Neural progenitor cell (in vitro differentiated cells): ENCODE measurements at places on chromosomes 12 and 14. TPM values are rescaled to one million over a fixed set of nuclear protein-coding genes. Genes with fewer than 3 reads are reported as not detected.
A peak's percentile ranks its signal among the peaks of the same experiment; 100 is the strongest.

- no peaks in the 10 kb centered on the region for H3K27me3 ChIP-seq
- H3K27ac ChIP-seq: no peak overlapping the region
- H3K4me1 ChIP-seq: no peaks in the 10 kb centered on the region
- no peak overlapping the region for H3K4me3 ChIP-seq
- H3K36me3 ChIP-seq: no peaks in the 10 kb centered on the region
Observed at GRCh38 chr14:31942166-31942841, 134.8 kb upstream of the ARHGAP5 start.

The KRT82 gene
- not detected in 2 replicates for total RNA-seq

DNA sequence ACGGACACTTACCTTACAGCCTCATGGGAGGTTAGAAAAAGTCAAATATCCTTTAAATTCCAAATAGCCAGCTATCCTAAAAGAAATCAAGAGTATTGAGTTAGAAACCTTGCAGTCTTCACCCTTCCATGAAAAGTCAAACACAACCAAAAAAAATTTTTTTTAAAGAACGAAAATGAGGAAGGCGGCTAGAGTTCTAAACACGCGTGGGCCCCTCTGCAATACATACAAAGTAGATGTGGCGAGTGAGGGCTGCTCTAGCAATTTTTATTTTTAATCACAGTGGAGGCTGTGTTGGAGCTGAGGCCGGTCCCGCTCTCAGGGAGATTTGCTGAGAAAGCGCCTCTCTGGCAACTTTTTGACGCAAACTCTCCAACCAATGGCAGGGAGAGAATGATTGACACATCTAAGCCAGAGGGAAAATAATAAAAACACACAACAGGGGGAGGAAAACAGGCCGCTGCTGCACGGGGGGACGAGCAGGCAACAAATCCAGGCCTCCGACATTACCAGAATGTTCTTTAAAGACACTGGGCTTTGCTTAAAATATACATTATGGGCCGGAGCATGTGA, at the start of gene OTX2:
OTX2 (minus strand) TSS at position 333 of the 573 bp plus-strand sequence. CDS start 5,023 bp downstream, outside the sequence.
- peak within 1 kb of the TSS; percentile 98 for H3K4me3 ChIP-seq
- H3K27ac ChIP-seq: peak within 1 kb of the TSS; percentile 96
- H3K4me1 ChIP-seq: peaks cover 47% of the 10 kb centered on the region
- peaks cover 13% of the 10 kb centered on the region for H3K27me3 ChIP-seq
- peaks cover 12% of the 10 kb centered on the region for H3K36me3 ChIP-seq

The GALNT9 gene
- total RNA-seq: 0.34 TPM in 1 of 2 replicates, not detected in the other

DNA sequence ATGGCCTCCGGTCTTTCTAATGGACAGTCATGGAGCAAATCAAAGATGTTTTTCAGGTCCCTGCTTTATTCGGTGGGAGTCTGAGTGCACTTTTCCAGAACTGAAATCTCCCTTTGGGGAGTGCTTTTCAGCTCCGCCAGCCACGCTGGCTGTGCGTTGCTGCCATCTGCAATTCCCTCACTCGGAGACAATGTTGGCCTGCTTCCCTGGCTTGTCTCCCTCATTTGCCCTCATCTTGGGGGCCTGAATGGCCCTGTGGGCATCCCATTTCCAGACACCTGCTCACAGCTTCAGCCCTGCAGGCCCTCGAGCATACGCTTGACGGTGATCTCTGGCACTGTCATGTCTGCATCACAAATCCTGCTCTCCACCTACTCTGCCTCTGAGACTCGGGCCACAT, 103.8 kb downstream of the CCDC92 start:
- H3K27me3 ChIP-seq: peaks cover 85% of the 10 kb centered on the region
- H3K4me1 ChIP-seq: no peaks in the 10 kb centered on the region
- no peaks in the 10 kb centered on the region for H3K36me3 ChIP-seq
- H3K4me3 ChIP-seq: no peak overlapping the region

- DNase-seq: no peak
- no peaks in the 10 kb centered on the region for H3K36me3 ChIP-seq
- no peaks in the 10 kb centered on the region for H3K4me1 ChIP-seq
- no peak overlapping the region for H3K27ac ChIP-seq
- no peak overlapping the region for H3K4me3 ChIP-seq
Observed at GRCh38 chr14:62030387-62030786, 268.2 kb downstream of the SNAPC1 start.

DNA sequence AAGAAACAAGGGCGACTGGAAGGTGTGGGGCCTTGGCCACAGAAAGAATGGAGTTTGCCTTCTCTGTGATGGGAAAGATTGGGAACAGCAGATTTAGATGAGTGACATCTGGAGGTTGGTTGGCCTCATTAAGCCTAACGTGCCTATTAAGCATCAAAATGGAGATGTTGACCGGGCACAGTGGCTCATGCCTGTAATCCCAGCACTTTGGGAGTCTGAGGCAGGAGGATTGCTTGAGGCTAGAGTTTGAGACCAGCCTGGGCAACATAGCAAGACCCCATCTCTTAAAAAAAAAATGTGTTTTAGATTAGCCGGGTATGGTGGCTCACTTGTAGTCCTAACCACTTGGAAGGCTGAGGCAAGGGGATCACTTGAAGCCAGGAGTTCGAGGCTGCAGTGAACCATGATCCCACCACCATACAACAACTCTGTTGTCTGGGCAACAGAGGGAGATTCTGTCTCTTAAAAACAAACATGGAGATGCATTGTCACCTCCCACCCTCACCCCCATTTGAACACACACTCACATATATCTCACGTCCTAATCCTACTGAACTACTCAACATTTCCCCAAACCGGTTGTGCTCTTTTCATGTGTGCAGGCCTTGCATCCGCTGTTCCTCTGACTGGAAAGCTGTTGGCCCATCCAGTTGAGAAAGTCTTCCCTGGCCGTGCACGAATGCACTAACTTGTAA, 172.1 kb downstream of the ETV6 start:
- no peaks in the 10 kb centered on the region for H3K27me3 ChIP-seq
- DNase-seq: no peak
- peaks cover 62% of the 10 kb centered on the region for H3K4me1 ChIP-seq

- H3K27me3 ChIP-seq: no peaks in the 10 kb centered on the region
- no peak for DNase-seq
- H3K36me3 ChIP-seq: no peaks in the 10 kb centered on the region
- no peak overlapping the region for H3K27ac ChIP-seq
- H3K4me3 ChIP-seq: no peak overlapping the region
- H3K4me1 ChIP-seq: no peaks in the 10 kb centered on the region
Observed at GRCh38 chr14:97113339-97113738, 316.2 kb downstream of the VRK1 start.

DNA sequence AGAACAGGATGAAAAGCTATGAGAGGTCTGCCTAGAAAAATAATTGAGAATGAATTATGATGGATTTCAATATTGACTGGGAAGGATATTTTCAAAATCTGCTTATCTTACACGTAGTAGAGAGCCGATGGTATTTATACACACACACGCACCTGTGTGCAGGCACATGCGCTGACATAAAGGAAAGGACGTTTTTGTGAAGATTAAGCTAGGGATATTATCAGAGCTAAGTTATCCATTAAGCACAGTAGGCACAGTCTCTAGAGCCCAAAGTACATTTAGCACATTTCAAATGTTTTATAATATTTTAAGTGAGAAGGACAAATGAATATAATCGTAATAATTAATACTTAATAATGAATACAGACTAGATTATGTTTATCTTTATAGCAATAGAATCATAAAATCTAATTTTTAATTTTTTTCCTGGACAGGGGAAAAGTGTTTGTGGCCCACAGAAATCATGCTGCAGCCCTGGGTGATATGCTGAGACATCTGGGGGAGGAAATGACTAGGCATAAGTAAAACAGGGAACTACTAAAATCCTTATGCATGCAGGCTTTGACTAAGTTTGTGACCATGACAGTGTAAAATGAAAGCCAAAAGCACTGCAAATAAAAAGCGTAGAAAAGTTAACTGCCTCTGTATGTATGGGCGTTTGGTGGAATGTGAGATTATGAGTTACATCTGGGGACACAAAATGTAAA, 146.1 kb downstream of the KITLG start:
- no peaks in the 10 kb centered on the region for H3K4me1 ChIP-seq
- H3K27ac ChIP-seq: no peak overlapping the region
- DNase-seq: no peak
- H3K36me3 ChIP-seq: no peaks in the 10 kb centered on the region
- no peak overlapping the region for H3K4me3 ChIP-seq

DNA sequence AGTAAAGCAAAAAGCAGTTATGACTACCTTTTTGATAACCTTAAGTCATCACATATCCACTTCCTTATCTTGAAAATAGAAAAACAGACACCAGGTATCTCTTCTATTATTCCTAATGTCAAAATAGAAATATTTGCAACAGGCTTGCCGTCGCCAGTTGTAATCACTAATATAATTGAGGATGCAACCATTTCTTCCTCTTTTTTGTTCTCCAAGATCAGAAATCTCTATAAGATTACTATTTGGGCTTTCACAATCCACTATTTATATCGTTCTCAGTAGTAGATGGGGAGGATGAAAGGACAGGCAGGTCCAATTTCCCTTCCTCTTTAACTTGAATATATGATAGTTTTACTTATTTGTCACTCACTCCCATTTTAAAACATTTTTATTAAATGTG, 130.2 kb upstream of the HMGA2 start:
- H3K4me3 ChIP-seq: no peak overlapping the region
- no peaks in the 10 kb centered on the region for H3K4me1 ChIP-seq
- no peak for DNase-seq
- no peak overlapping the region for H3K27ac ChIP-seq
- no peaks in the 10 kb centered on the region for H3K27me3 ChIP-seq
- no peaks in the 10 kb centered on the region for H3K36me3 ChIP-seq

- no peaks in the 10 kb centered on the region for H3K27me3 ChIP-seq
- no peak overlapping the region for H3K4me3 ChIP-seq
- H3K4me1 ChIP-seq: no peaks in the 10 kb centered on the region
- H3K36me3 ChIP-seq: no peaks in the 10 kb centered on the region
- no peak for DNase-seq
Observed at GRCh38 chr12:25859976-25860375, 98.5 kb upstream of the RASSF8 start.

The AJUBA gene
- total RNA-seq: 99.6 and 147 TPM in 2 replicates

- H3K4me3 ChIP-seq: no peak overlapping the region
- H3K27ac ChIP-seq: no peak overlapping the region
- no peak for DNase-seq
- H3K4me1 ChIP-seq: peaks cover 9% of the 10 kb centered on the region
Observed at GRCh38 chr12:3361146-3361545, 129.9 kb upstream of the PRMT8 start.

The CAPZA3 gene
- not detected in 2 replicates for total RNA-seq

The ASIC1 gene
- 2.5 and 5.6 TPM in 2 replicates for total RNA-seq

GRCh38 chr14:33163109-33163508, 224.4 kb downstream of the NPAS3 start:
- H3K4me3 ChIP-seq: no peak overlapping the region
- H3K36me3 ChIP-seq: no peaks in the 10 kb centered on the region
- H3K27me3 ChIP-seq: no peaks in the 10 kb centered on the region
- no peak overlapping the region for H3K27ac ChIP-seq
- peaks cover 17% of the 10 kb centered on the region for H3K4me1 ChIP-seq

The ZNF140 gene
- total RNA-seq: 24.4 and 35.3 TPM in 2 replicates

The PAPLN gene
- 17.3 and 23.7 TPM in 2 replicates for total RNA-seq

DNA sequence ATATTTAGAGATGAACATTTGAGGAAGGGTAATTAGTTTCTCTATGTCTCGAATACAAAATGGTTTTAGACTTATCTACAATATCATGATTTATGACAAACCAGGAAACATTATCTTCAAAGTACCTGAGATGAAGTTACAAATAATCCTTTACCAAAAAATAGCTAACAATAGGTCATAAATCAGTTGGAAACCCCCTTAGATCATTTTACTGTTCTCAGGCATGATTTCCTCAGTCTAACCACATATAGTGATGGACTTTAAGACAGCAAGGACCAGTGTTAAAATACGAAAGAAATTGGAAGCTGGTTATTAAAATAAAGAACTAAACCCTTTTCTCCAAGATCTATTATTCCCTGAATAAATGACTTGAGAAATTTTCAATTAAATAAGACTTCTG, 235.4 kb downstream of the RASSF9 start:
- no peaks in the 10 kb centered on the region for H3K4me1 ChIP-seq
- no peak overlapping the region for H3K4me3 ChIP-seq
- no peaks in the 10 kb centered on the region for H3K36me3 ChIP-seq
- no peaks in the 10 kb centered on the region for H3K27me3 ChIP-seq
- no peak for DNase-seq

DNA sequence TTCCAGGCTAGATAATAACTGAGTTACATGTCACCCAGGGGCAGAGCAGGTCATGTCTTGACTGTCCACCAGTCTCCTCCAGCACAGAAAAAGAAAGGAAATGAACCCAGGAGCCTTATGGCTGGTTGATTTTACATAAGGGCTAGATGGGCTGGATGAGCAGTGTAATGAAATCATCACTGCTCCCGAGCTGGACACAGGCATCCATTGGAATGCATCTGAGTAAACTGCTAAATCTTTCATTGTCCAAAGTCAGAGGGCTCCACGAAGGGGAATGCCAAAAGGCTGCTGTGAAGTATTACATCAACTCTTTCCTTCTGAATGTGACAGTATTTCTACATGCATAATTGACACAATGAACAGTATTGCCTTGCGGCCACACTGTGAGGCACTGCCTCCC, 30.1 kb upstream of the TSPAN11 start:
- H3K27ac ChIP-seq: no peak overlapping the region
- no peak overlapping the region for H3K4me3 ChIP-seq
- no peaks in the 10 kb centered on the region for H3K36me3 ChIP-seq
- no peaks in the 10 kb centered on the region for H3K4me1 ChIP-seq

The TAS2R50 gene
- 2.4 and 12.1 TPM in 2 replicates for total RNA-seq
